ENCODE measurements at places on chromosomes 5 and 9.

DNA sequence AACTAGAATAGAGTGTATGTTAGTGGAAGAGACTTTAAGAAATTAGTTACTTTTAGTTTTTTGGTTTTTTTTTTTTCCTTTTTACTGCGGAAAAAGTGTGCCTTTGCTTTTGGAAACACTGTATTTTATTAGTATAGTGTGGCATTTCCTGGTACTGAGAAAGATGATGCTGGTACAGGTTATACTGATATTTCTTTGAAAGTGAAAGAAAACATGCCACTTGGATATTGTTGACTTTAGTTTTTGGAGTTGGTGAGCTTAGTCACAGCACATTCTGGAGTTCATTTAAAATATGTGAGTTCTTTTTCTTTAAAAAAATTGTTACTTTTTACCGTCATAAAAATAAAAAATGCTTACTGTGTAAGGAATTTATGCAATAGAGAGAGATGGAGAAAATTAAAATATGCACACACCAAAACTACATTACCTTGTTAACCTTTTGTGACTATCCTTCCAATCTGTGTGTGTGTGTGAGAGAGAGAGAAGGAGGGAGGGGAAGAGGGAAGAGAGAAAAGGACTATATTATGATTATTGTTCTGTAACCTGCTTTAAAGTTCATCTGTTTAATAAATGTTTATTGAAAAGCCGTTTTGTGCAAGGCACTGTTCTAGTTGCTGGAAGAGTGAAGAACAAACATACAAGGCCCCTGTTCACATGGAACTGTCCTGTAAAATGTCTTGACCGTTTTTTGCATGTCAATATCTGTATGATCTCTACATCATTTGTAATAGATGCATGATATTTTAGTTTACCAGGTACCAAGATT, 1.9 kb downstream of the UGCG start:
- no peak for DNase-seq

GRCh38 chr9:80957801-80958200, 731.5 kb downstream of the TLE1 start:
- DNase-seq: no peak

DNA sequence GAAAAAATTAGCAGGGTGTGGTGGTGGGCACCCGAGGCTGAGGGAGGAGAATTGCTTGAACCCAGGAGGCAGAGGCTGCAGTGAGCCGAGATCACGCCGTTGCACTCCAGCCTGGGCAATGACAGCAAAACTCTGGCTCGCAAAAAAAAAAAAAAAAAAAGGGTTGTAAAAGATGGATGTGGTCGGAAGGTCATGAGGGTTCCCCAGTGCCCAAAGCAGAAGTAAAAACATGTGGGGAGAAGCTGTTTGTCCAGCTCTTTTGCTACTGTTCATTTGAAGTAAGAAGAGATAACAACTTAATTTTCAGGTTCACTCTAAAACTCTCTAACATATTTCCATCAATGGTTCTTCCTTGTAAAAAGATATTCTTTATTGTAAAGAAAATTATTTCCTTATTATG, 57.1 kb upstream of the GOLPH3 start:
- DNase-seq: no peak

- no peak for DNase-seq
These were observed 240.3 kb downstream of the AGTPBP1 start for GRCh38 chr9:85501456-85501855.

DNA sequence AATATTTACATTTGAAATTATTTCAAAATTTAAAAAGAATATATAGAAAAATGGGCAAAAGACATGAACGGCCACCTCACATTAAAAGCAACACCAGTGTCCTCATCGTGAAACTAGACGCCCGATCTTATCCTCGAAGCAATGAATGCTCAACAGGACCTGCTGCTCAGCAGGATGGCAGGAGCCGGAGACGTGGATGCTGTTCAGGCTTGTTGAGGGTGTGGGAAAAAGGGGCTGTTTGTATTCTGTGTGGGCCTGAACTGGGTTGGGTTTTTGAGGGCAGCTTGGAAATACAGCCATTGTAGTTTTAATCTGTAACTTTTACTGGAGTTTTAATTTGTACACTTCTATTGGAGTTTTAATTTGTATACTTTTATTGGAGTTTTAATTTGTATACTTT, 20.3 kb downstream of the EXOC3 start:
- DNase-seq: no peak

GRCh38 chr5:23614422-23614821, 107.0 kb downstream of the PRDM9 start:
- DNase-seq: no peak

GRCh38 chr9:128249908-128250838, 25.6 kb downstream of the GOLGA2 start:
- peak; percentile 76 for DNase-seq

- no peak for DNase-seq
These were observed 21.0 kb upstream of the OR13F1 start for GRCh38 chr9:104482921-104483570.

GRCh38 chr5:160565376-160565775, 143.7 kb downstream of the PTTG1 start:
- DNase-seq: no peak

GRCh38 chr5:100430268-100431195, 104.6 kb upstream of the FAM174A start:
- DNase-seq: no peak

DNA sequence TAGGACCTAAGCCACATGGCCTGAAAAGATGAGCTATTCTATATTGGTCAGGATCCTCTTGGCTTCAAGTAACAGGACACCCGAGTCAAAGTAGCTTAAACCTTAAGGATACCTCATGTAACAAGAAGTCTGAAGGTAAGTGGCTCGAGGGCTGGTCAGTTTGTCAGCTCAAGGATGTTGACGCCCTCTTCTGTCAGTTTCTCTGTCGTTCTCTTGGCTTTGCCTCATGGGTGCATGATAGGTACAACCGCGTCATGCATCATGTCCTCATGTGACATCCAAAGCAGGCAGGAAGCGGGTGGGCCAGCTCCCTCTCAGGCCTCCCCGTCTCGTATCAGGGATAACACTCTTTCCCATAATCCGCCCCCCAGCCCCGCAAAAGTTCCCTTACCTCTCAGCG, 22.1 kb upstream of the TCERG1 start:
- DNase-seq: no peak
